ENCODE measurements at places on chromosomes 4 and X. TPM values are rescaled to one million over a fixed set of nuclear protein-coding genes. Genes with fewer than 3 reads are reported as not detected.

Gene IBSP
- not detected for total RNA-seq

Gene GABRG1
- total RNA-seq, result not detected

Gene CITED1
- not detected for total RNA-seq

Gene SOX3
- total RNA-seq, result not detected

Gene MAEA
- total RNA-seq, result 59.3 TPM

Gene HPSE
- total RNA-seq, result 3.0 TPM

Measured in OCI-LY7 (cell line).